ENCODE measurements at places on chromosomes 7 and 10.

DNA sequence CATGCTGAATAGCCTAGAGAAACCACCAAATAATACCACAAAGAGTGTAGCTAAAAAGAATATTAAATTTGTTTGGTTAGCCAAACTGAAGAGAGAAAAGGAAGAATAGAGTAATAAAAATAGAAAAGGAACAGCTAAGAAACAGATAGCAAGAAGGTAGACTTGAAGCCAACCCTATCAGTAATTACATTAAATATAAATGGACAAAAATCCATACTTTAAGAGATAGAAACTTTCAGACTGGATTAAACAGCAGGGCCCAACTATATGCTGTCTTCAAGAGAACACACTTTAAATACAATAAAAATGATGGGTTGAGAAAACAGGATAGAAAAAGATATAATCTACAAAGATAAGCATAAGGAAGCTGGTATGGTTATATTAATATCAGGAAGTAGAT lies 31.2 kb downstream of the IL2RA start:
- DNase-seq: no peak

- no peak for DNase-seq
These were observed 105.2 kb downstream of the DKK1 start for GRCh38 chr10:52419281-52419680.

DNA sequence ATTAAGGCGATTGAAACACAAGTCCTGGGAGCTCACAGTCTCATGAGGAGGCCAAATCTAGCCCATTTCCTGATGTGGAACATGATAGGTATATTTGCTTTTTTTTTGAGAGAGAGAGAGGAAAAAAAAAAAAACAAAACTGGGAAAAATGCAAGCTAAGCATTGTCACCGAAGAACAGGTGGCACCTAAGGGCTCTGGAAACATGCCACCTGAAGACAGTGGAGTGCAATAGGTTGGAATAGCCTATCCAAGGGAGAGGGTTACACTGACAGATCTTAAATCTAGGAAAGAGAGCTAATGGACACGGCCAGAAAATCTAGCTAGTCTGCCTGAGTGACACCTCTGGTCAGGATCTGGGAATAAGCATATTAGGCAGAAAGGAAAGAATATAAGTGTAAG lies 110.2 kb downstream of the SRI start:
- peak; percentile 83 for DNase-seq

- no peak for DNase-seq
These were observed 847 bp downstream of the BTAF1 start for GRCh38 chr10:91924212-91925021.

- no peak for DNase-seq
These were observed 100.6 kb downstream of the ARHGAP22 start for GRCh38 chr10:48504141-48504885.

GRCh38 chr10:61749291-61749690 lies 86.6 kb downstream of the CABCOCO1 start:
- no peak for DNase-seq
